NCI-H446 treated with DMSO at 0.1 percent for 48 hours (cell line): ENCODE measurements at places on chromosomes 2 and 18.
A peak's percentile ranks its signal among the peaks of the same experiment; 100 is the strongest.

GRCh38 chr2:112836163-112836560 lies 417 bp downstream of the IL1B start:
- DNase-seq = no peak

GRCh38 chr2:10764096-10764785 lies 42.8 kb downstream of the ATP6V1C2 start:
- DNase-seq = no peak

- no peak for DNase-seq
Observed at GRCh38 chr2:36511858-36512603, 85.9 kb downstream of the FEZ2 start.

- peak; percentile 43 for DNase-seq
Observed at GRCh38 chr18:24502667-24503523, 42.5 kb downstream of the HRH4 start.

DNA sequence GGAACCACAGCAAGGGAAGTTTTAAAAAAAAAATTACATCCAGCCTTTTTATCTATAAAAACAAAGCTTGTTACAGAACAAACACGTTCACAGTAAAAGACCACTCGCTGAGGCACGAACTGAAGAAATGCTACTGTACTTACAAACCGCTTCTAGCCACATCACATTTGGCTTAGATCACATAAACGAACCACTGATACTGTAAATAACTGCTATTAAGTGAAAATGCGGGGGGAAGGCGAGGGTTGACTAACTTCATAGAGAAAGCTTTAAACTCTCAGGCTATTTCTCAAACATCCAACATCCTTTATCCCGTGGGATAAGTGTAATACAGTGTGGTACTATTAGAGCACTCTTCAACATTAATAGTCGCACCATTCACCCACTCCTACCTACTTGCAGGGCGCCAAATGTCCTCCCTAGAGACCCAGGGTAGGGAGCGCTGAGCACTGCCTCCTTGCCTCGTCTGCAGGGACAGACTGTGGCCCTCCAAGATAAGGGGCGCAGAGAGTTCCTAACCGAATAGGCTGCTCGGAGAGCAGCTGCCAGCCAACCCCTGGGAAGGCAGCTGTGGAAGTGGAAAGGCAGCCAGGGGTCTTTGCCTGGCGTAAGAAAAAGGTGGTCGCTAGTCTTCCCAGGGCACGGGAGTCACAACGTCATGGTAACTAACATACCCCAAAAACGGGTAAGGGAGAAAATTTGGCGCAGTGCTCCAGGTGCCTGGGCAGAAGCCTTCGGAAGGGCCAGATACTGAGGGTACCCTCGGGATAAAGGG lies 854 bp downstream of the GPR155 start:
- no peak for DNase-seq

DNA sequence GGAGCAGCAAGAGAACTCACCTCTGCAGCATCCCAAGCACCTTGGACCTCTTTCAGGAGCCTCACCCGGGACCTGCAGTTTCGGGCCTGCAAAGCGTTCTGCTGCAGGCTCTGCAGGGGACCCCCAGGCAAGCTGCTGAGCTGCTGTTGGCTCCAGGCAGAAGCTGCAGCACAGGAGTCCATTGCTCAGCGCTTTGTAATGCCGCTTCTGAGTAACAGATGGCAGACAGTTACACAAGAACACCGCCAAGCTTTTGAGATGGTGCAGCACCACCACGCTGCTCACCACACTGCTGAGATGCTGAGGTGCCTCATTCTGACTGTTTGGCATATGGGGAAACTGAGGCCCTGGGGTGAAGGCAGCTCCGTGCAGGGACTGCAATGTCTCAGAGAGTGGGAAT lies 1.9 kb upstream of the GALNT14 start:
- peak; percentile 36 for DNase-seq

DNA sequence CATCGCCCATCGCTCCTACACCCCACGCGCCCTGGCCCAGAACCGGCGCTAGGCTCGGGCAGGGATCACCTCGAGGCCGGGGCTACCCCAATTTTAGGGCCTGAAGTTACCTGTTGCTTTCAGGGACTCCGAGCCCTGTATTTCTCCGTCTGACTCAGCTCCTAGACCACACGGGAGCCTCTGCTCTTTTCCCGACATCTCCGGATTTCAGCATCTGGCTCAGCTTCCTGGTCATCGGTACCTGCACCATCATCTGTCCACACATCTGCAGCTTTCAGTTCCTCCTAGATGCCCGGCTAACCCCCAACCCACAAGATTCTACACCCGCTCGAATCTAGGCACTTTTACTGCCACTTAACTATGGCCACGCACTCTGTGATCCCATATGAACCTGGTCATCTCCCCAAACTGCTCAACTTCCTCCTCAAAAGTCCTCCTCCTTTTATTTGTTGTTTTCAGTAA lies 12.1 kb upstream of the HMSD start:
- no peak for DNase-seq

DNA sequence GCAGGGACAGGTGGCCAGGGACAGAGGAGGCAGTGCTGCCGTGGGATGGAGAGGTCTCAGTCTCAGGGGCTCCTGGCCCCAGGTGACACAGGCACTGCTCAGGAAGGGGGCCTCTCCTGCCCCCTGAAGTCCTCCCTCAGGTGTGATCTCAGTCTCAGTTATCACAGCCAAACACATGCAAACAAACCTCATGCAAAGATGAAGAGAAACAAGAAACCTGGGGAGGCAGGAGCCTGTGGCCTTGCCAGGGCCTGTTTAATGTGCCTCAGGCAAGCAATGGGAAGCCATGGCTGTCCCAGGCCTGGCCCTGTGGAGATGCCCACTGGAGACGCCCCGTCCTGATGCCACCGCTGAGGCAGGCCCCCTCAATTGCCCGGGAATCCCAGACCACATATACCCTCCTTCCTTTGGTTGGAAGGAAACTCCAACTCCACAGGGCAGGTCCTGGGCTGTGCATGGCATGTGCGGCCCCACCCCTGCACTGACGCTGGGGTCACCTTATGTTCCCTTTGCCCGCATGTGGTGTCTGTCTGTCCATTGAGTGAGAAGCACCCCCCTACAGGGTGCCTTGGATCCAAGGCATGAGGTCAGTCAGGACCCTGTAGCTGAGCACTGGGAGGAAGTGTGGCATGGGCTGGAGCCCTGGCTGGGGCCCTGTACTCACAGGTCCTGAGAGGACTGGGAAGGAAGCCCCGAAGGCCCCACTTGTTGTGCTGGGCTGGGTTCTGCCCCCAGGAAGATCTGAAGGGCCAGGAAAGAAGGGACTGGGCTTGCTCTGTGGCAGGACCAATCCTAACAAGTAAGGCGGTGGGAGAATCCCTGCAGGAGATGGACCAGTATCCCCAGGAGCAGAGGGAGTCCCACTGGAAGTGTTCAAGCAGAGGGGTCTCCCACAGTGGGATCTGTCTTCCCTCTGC lies 68.8 kb upstream of the RAB6C start:
- DNase-seq = no peak

DNA sequence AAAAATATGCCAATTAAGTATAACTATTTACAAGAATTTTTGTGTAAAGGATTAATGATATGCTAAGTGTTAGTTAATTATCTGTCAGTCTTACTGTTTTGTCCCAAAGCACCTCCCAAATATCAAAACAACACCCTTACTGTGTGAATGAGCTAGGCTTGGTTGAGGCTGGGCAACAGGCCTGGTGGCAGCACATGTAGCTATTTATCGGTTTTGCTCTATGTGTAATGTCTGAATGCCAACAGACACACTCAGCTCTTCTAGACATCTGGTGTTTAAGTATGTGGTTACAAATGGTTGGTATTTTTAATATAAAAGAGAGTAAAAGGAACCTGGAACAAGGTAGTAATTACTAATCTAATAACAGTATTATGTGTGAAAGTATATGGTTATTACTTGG lies 175.3 kb downstream of the RAB3GAP1 start:
- peak; percentile 20 for DNase-seq

GRCh38 chr2:157837851-157838441 lies 38.2 kb downstream of the ACVR1 start:
- peak; percentile 76 for DNase-seq

DNA sequence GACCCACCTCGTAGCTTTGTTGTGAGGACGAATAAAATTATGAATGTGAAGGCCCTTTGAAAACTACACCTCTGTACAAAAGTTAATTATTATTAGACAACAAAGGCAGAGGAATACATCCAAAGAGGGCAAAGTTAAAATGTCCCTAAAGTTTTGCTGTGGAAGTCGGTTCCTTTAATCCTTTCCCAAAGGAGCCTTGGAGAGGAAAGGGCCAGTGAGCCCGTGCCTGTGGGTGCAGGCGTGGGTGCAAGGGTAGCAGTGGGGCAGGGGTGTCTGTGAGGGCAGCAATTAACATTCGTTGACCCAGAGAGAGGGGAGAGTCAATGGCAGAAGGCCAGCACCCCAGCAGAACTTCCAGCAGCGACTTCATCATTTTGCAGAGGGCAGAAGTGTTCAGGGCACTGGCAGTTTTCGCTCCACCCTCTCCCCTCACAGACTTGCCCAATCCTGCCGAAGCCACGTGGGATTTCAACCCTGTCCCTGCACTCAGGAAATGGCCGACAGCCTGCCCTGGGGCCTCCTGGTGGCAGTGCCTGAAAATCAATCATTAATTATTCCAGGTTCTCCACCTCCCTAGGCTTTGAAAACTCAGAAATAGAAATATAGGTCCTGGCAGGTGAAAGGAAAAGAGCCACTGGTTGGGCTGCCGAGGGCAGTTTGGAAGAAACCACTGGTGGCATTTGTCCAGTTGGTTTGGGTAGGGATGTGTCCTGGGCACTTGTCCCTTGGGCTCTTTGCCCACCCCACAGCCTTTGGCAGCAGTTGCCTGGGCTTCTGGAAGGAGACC lies 4.2 kb upstream of the PAX8 start:
- DNase-seq = no peak

GRCh38 chr2:234406085-234406484 lies 90.8 kb downstream of the ARL4C start:
- no peak for DNase-seq

GRCh38 chr2:108215794-108216211 lies 24.0 kb upstream of the SULT1C3 start:
- peak; percentile 31 for DNase-seq

DNA sequence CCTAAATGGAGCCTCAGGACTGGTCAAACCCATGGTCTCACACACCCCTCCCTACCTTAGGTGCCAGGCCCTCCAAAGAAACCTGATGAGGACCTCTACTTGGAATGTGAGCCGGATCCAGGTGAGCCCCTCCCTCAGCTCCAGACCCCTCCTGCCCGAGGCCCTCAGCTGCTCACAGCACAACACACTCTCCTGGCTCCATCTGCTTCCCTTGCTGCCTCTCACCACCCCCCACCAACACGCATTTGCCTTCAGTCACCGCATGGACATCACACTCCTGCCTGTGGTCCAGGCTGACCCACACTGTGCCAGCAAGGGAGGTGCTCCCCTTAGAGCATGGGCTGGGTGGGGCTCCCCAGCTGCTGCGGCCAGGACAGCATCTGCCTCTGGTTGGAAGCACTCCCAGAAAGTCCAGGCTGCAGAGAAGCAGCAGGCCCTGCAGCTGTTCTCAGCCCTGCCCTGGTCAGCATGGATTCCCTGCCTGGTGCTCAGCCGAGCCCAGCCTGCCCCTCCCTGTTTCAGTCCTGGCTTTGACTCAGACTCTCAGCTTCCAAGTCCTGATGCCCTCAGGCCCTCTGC lies 15.1 kb downstream of the SH2D6 start:
- peak; percentile 67 for DNase-seq

GRCh38 chr2:96808176-96808837 lies 7.8 kb upstream of the CNNM3 start:
- no peak for DNase-seq

- DNase-seq = no peak
Observed at GRCh38 chr18:63283305-63284094, 36.1 kb downstream of the BCL2 start.

DNA sequence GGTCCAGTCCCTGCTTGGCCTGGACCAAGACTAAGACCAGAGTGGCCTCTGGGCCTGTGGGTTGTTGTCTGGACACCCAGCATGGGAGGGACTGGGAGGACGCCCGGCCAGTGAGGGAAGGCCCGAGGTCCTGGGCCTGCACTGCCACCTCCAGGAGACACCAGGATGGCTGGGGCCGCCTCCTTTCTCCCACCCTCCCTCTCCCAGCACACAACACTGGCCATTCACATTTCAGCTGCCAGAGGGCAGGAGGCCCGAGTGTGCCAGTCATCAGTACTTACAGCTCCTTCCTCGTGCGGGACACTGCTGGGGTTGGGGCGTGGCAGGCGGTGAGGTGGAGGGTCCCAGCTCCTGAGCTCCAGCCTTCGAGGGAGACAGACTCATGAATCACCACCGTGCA lies 133.5 kb downstream of the ASB1 start:
- no peak for DNase-seq

GRCh38 chr2:69741229-69741574 lies 732 bp upstream of the ANXA4 start:
- DNase-seq = no peak

DNA sequence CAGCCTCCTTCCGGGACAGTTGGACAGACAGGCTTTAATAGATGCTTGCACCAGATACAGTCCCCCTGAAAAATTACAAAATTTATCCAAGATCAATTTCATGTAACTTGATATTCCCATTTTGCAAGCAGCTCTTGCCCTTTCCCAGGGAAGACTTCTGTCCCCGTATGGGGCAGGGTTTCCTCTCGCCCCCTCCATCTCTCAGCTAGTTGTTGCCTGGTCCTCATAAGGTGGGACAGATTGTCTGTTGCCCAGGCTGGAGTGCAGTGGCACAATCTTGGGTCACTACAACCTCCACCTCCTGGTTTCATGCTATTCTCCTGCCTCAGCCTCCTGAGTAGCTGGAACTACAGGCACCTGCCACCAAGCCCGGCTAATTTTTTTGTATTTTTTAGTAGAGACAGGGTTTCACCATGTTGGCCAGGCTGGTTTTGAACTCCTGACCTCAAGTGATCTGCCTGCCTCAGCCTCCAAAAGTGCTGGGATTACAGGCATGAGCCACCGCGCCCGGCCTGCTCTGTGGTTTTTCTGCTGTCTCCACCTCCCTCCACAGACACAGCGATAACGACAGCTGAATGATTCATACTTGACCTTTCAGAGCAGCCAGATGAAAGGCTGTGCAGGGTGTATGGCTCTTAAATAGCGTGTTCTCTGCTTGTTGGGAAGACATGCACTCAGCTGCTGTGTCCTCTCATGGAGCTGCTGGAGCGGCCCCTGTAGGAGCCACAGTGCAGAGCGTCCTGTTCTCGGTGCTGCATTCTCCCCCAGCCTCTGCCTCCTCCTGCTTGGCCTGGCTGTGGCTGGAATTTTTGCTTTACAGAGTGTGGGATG lies 61.4 kb downstream of the TTC39C start:
- DNase-seq = no peak

DNA sequence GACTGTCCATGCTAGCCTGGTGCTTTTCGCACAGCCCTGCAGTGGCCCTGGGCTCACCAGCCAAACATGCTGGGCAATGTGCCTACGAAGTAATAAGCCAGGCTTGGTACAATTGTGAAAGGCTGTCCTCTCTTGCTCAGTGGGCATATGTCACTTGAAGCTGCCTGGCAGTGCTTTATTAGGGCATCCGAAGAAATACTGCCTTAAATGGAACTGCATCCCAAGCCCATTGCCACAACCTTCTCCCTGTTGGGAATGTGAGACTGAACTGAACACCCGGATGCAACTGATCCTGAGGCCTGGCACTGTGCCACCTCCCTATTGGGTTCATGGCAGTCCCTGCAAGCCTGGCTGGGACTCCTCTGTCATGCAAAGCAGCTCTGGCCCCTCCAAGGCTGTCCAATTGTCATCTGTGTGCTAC lies 15.9 kb downstream of the CAPG start:
- DNase-seq = peak; percentile 63
